ENCODE measurements at places on chromosomes 5 and 9.

DNA sequence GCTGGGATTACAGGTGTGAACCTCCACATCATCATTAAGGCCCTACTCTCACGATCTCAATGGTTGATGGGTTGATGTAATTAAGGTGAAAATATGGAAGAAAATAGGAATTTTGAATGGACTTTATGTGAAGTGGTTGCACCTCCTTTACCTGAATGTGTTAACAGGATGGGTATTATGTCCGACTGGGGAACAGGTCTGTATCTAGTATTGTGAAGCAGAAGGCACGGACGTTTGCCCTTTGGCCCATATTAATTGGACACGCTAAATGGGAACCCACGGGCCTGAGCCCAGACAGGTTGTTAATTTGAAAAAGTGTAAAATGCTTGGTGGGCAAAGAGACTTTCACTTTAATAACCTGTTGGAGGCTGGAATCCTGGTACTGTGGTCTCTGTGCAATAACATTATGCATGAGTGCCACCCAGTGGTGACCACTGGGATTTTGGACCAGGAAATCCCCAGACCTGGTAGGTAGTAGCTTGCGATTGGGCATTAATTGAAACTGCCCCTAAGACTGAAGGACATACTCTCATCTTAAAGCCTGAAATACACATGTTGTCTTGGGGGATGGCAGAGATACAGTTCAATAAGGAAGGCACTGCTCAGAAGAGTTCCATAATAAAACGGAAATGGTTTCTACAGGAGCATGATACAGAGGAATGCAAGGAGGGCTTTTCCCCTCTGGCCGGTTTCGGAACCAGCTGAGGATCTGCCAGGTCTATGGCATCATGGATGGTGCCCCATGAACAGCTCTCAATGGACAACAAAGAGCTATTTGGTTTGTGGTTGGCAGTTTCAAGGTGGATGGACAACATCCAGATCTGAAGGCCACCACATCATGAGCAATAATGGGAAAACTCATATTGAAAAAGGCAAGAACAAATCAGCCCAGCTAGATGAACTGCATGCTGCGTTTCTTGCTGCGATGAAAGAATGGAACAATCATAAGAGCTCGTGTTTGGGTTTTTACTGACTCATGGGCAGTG is 26.2 kb upstream of the BICD2 start:
- H3K36me3 ChIP-seq, result no peaks in the 10 kb centered on the region
- H3K27ac ChIP-seq, result no peak overlapping the region
- no peaks in the 10 kb centered on the region for H3K27me3 ChIP-seq
- no peak overlapping the region for H3K4me3 ChIP-seq

DNA sequence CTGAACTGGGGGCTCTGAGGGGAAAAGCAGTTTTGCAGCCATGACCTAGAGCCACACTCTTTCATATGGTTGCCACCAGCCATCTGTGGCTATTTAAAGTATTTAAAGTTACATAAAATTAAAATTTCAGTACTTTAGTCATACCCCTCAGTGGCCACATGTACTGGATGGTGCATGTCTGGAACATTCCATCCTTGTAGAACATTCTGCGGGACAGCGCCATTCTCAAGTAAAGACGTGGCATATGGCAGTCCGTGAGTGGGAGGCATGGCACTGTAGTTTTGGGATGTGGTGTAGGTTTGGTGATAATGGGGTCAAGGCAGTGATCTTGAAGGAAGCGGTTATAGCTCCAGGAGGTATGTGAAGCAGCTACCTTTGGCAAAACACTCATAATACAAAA is 61.4 kb upstream of the NFIL3 start:
- peaks cover 9% of the 10 kb centered on the region for H3K4me1 ChIP-seq
- no peak for DNase-seq
- no peak overlapping the region for H3K27ac ChIP-seq
- no peak overlapping the region for H3K4me3 ChIP-seq
- H3K27me3 ChIP-seq, result no peaks in the 10 kb centered on the region

GRCh38 chr9:11742471-11742870 is 950.7 kb upstream of the TYRP1 start:
- H3K4me3 ChIP-seq, result no peak overlapping the region
- H3K36me3 ChIP-seq, result no peaks in the 10 kb centered on the region
- no peak overlapping the region for H3K27ac ChIP-seq
- no peaks in the 10 kb centered on the region for H3K4me1 ChIP-seq
- DNase-seq, result no peak

DNA sequence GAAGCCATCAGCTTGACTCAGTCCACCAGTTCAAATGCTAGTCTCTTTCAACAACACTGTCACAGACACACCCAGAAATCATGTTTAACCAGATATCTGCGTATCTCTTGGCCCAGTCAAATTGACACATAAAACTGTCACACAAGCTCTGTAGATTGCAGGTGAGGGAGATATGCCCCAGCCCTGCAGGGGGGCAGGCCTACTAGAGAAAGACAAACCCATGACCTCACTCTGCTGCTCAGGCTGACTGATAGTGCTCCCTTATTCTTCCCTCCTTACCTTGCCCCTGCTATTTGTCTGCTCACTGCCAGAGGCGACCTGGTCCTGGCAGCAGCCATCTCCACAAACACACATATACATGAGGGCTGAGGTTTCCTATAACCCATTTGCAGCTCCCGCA is 351.3 kb downstream of the DRD1 start:
- H3K36me3 ChIP-seq, result no peaks in the 10 kb centered on the region
- no peak overlapping the region for H3K27ac ChIP-seq
- no peaks in the 10 kb centered on the region for H3K27me3 ChIP-seq
- DNase-seq, result no peak
- H3K4me1 ChIP-seq, result no peaks in the 10 kb centered on the region

DNA sequence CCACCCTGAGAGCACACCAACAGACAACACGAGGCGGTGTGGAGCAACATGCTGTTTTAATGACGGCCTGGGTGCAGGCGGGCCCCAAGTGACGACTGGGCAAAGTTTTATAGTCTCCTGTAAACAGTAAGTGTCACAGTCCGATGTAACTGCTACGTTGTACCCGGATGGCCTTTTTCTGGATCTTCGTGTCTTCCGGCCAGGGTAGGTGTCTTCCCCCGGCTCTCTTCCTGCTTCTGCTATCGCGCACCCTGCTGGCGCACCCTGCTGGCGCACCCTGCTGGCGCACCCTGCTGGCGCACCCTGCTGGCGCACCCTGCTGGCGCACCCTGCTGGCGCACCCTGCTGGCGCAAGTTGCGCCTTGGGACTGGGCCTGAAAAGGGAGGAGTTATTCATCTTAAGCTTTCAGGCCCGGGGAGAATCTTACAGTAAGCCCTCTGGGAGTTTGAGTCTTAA is 143.0 kb upstream of the TARS1 start:
- no peak for DNase-seq
- H3K27me3 ChIP-seq, result no peaks in the 10 kb centered on the region
- no peak overlapping the region for H3K27ac ChIP-seq
- no peak overlapping the region for H3K4me3 ChIP-seq

DNA sequence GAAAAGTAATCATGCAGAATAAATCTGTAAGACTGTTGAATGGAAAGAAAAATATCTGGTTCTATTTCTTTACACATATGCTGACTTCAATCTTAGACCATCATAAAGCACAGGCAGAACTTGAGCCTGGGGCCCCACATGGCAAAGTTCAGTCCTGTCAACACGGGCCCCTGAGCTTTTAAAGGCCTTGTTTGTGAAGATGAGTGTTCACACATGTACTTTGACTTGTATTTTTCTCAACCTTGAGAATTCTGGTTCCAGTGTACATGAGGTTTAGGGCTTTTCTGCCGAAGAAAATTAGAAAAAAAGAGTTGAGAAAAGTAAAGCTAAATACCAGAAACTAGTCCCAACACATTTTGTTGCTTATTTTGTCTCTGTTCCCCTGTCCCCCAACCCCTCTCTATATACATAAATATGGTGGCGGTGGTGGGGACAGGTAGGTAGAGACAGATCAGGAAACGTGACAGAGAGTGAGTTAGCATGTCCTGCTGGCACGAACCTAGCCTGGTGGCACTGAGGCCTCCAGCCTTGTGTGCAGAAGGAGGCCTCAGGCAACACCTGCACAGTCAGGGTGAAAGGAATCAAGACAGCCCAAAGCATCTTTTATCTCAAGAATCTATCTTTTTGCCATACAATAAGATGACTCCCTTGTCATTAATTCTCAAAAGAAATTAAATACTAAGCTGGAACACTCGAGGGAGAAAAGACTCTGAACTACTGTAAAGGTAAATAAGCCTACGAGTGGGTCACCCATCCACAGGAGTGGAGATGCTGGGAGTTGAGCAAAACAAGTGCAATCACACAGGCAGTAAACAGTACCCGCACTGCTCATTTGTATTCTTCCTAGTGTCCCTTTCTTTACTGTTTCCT is 22.9 kb downstream of the LIFR start:
- no peaks in the 10 kb centered on the region for H3K27me3 ChIP-seq
- H3K36me3 ChIP-seq, result peaks cover 2% of the 10 kb centered on the region
- DNase-seq, result no peak
- H3K4me1 ChIP-seq, result peaks cover 26% of the 10 kb centered on the region
- no peak overlapping the region for H3K27ac ChIP-seq

DNA sequence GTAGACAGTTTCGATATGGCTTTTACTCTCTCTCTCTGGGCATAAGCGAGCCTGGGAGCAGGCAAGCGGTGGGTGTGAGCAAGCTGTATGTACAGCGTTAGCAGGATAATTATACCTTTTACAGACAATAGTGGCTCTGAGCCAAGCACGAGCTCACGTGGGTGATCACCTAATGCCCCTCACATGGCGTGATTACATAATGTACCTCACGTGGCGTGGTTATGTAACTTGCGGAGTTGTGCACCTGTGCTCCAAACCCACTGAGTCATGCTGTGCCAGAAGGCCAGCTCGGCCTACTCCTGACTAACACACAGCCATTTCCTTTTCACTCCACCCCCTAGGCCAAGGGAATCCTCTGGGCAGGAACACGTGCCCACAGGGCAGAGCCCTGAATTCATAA is 797.2 kb downstream of the EFNA5 start:
- no peak for DNase-seq
- H3K36me3 ChIP-seq, result no peaks in the 10 kb centered on the region
- no peak overlapping the region for H3K4me3 ChIP-seq
- H3K27me3 ChIP-seq, result no peaks in the 10 kb centered on the region
- H3K4me1 ChIP-seq, result no peaks in the 10 kb centered on the region

DNA sequence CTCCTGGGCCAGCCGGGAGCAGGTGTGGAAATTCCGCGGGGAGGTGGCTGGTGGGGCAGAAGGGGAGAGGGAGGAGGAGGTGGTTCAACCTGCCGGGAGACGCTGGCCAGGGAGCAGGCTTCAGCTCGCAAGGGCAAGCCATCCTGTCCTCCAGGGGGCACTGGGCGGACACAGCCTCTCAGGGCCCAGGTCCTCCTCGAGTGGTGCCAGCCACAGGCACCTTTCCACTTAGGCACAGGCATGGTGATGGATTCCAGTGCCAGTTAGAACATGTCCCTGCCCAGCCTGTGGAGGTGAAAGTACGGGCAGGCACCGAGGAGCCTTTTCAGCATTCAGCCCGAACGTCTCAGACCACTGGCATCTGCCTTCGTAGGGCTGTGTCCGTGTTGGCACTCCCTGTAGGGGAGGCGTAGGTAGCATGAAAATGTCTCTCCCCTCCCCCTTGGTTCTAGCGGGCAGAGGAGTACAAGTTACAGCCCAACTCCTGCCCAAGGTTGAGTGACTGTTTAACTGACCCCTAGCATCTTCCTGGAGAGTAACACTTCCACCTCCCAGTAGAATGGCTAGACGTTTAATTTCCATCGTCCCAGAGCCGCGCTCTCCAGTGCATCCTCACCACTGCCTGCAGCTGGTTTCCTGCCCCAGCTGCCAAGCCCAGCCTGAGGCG is 48.9 kb downstream of the DAB2IP start:
- H3K4me1 ChIP-seq, result peaks cover 60% of the 10 kb centered on the region
- peak overlapping the region; percentile 79 for H3K27ac ChIP-seq
- peak; percentile 96 for DNase-seq
- no peaks in the 10 kb centered on the region for H3K36me3 ChIP-seq

DNA sequence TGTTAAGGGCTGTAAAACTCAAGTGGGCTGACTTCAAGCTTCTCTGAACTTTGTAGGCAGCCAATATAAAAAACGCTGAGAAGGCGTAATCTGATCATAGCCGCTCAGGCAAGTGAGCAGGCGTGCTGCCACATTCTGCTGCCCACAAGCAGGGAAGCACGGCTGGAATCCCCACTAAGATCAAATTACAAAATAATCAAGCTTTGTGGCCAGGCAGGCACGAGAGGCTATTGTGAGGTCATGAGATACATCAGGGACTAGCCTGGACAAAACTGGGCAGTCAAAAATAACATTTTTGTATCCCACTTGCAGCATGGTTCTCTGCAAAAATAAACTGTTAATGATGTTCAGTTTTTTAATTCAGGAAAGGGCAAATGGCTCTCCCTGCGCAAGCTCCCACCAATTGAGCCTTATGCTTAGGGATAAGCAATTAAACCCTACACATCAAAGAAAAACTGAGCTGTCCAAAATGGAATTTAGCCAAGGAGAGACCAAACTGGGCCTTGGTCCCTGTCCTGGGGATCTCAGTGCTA is 64.0 kb downstream of the POU5F2 start:
- H3K4me1 ChIP-seq, result peaks cover 10% of the 10 kb centered on the region
- no peak overlapping the region for H3K27ac ChIP-seq
- no peak for DNase-seq
- no peaks in the 10 kb centered on the region for H3K36me3 ChIP-seq
- no peak overlapping the region for H3K4me3 ChIP-seq
- H3K27me3 ChIP-seq, result no peaks in the 10 kb centered on the region

- no peak overlapping the region for H3K27ac ChIP-seq
- H3K4me1 ChIP-seq, result no peaks in the 10 kb centered on the region
- H3K36me3 ChIP-seq, result no peaks in the 10 kb centered on the region
Measured at GRCh38 chr9:129362287-129363000, 184.4 kb upstream of the IER5L start.

DNA sequence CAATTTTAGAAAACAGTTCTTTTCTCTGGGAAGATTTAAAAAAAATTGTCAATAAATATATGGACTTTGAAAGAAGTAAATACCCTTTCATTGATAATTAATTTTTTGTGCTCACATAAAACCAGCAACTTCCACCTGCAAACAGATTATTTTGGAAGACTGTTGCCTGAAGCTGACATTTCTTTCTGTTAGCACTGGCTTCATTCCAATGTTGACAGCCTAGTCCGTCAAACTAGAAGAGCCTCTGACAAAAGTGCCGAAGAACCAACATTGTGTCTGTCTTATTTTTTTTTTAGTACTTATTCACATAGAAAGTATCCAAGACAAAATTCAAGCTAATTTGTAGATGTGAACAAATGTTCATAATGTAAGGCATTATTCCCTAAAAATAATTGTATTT is 108.6 kb upstream of the TMEM161B start:
- DNase-seq, result no peak
- no peaks in the 10 kb centered on the region for H3K4me1 ChIP-seq
- H3K4me3 ChIP-seq, result no peak overlapping the region
- H3K27ac ChIP-seq, result no peak overlapping the region

DNA sequence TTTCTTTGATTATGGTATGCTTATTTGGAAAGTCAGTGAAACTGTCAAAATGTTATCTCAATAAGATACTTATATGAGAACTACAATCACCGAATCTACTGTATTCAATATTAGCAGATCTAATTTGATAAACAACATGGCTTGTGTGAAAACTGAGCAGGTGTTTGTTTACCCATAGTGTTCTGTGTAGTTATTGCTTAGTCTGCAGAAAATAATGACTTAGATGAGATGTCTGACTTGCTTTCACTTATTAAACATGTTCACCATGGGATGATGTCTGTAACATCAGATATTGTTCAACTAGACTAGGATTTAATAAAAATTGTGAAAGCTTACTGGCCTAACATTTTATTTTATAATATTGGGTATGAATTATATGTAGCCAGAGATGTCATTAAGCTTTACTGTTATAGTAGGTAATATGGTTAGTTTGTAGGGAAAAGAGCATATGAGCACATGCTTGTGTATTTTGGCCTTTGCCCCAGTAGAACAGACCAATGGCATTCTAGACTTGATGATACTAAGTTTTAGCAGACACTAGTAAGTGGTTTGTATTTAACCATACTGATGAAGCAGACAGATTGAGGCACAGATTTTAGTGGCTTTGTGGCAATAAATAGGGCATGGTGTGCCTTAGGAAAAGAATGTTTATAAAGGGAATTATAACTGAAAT is 16.4 kb downstream of the SUB1 start:
- no peak overlapping the region for H3K4me3 ChIP-seq
- H3K27me3 ChIP-seq, result no peaks in the 10 kb centered on the region
